ENCODE measurements at places on chromosomes 2 and 18.

DNA sequence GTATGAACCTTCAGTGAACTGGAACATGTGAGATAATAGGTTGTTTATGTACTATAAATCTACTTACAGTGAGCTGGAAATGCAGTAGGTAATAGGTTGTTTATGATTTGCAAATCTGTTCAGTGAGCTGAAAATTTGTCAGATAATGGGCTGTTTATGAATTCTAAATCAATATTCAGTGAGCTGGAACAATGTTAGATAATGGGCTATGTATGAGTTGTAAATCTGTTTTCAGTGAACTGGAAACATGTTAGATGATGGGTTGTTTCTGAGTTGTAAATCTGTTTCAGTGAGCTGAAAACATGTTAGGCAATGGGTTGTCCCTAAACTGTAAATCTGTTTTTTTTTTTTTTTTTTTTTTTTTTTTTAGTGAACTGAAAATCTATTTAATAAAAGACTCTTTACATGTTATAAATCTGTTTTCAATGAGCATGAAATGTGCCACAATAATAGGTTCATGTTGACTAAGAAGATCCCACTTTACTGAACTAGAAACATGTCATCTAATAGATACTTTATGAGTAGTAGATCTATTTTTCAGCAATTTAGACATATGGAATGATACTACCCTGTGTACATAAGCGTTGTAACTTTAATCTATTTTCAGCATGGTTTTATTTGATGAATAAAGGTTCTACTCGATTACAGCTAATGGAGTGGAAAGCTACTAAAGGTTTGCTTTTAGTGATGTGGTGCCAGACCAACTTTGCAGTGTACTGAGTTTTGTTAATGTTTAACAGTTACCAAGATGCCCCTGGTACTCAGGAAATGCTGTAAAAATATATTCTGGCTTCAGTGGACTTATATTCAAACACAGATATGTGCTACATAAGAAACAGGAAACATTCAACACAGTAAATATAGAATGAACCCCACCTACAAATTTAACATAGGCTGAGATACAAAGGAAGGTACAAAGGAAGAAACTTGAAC, 1471.8 kb downstream of the LRP1B start:
- no peak for DNase-seq

DNA sequence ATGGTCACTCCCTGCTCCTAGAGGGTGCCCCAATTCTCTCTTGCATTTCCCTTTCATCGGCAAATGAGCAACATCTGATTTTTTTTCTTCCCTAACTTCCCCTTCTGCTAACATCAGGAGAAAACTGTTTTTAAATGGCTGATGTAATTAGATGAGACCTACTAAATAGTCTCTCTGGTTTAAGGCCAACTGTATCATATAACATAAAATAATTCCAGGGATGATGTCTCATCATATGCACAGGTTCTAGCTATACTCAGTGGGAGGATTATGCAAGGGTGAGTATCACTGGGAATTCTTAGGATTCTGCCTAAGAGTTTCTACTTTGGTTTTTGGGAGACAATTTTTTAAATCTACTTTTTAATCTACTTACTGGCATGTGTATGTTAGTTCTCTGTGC, 193.4 kb downstream of the PARD3B start:
- no peak for DNase-seq

DNA sequence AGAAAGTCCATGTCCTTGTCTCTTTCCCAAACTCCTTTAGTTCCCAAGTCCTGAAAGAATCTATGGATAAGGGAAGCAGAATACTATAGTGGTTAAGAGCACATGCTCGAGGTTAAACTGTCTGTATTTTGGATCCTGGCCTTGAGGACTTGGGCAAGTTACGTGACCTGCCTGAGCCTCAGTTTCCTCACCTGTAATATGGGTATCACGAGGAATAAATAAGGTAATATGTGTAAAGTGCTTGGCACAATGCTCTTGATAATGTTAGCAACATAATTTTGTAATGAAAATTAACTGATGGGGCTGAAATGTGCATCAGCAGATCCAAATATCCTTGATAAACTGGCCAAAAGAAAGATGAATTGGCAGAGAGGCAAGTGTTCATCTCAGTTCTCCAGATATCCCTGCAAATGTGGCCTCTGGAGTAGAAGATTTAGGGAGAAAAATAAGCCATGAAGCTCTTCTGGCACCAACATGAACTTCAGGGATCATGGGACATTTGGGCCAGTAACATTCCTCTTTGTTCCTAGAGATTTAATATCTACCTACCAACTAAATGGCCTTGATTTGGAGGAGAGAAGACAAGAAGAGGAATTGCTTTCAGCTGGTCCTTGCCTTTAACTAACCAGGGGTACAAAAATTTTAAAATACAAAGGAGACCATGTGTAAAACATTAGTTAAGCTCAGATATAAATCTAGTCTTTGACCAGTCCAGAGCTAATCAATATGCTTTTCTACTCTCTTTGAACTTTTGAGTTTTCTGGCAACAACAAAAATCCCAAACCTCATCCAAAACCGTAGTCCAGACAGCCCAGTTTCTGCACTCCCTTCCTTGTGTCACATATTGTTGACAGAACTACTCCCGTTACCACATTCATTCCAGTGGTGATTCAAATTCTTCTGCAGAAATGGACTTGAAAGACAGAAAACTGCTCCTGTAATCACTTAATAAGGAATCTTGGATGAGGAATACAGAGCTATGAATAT, 52.7 kb upstream of the EML4 start:
- DNase-seq = no peak

- no peak for DNase-seq
Observed at GRCh38 chr2:128311755-128312341, 6.8 kb downstream of the HS6ST1 start.

- DNase-seq = no peak
Observed at GRCh38 chr2:45833968-45834344, 182.5 kb downstream of the PRKCE start.

DNA sequence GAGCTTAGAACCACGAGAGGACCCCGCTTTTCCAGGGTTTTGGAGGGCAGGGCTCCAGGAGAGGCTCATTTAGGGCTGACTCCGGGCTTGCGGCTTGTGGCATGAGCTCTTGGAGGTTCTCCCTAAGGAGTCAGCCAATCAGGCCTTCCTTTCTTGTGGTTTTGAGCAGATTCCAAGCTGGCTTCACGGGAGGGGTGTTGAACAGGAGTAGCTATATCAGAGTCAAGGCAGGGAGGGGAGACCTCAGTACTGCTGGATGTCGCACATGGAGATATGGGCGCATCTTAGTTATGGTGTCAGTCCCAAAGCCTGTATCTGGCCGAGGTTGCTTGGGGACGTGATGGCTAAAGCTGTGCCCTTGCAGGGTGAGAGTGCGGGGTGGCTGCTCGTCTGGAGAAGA, 98.6 kb downstream of the AGAP1 start:
- no peak for DNase-seq

DNA sequence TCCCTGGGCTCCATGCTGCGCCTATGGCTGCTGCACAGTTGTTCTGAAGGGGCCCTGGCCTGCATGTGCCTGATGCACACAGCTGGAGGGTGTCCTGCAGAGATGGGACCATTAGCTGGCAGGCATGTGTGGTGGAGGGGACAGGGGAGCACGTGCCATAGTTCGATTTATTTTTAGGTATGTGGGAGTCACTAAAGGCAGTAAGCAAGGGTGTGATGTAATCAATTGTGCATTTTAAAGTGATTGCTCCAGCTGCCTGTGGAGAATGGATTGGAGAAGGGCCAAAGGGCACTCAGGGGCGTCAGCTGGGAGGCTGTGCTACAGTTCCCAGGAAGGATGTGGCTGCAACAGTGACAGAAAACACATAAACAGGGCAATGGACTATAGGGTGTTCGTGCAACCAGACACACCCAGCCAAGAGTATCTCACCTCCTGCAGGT, 205.1 kb downstream of the ARL4C start:
- DNase-seq = no peak

- no peak for DNase-seq
Observed at GRCh38 chr2:147647816-147648215, 197.0 kb upstream of the ACVR2A start.

Data from anterior cingulate cortex (tissue), 58 donors.